Adrenal gland (tissue), 19 donors: ENCODE measurements at places on chromosomes 16 and 17. TPM values are rescaled to one million over a fixed set of nuclear protein-coding genes. Genes with fewer than 3 reads are reported as not detected.

DNA sequence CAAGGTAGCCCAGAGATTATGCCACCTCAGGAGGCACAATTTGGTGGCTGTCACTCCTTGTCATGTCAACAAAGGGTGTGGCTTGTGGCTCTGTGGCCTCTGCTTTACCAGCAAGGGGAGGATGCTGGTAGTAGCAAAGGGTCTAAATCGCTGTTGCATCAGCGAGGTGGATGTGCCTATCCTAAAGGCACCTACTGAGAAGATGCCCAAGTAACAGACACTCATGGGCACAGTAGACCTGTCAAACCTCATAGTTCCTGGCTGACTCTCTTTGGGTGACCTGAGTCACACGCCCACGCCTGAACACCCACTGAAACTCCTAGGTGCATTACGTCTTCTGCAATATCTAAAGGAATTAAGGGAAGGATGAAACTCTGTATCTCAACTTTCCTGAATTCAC is 139.5 kb downstream of the PRKCB start:
- no peaks in the 10 kb centered on the region for H3K4me1 ChIP-seq
- no peak overlapping the region for H3K4me3 ChIP-seq
- no peak for DNase-seq
- no peaks in the 10 kb centered on the region for H3K27me3 ChIP-seq
- no peaks in the 10 kb centered on the region for H3K36me3 ChIP-seq

DNA sequence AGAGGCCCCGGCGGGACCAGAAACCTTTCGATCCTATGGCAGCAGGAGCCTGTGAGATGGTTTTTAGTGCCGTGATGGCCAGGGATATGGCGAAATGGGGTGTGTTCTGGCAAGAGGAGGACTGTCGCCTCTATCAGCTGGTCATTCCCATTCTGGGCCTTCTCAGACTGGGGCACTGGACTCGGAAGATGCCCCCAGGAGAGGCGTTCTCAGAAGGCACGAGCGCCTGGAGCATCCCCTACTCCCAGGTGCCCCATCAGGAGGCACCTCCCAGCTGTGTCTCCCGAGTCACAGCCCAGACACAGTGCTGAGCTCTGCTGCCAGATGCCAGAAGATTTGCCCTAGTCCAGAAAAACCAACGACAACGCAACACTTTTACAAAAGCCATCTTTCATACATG is 54.6 kb upstream of the ENDOV start:
- H3K27me3 ChIP-seq: no peaks in the 10 kb centered on the region
- peaks cover 95% of the 10 kb centered on the region for H3K36me3 ChIP-seq
- no peak for DNase-seq
- H3K4me1 ChIP-seq: no peaks in the 10 kb centered on the region
- H3K27ac ChIP-seq: no peak overlapping the region

The ZG16B gene
- total RNA-seq: 1.5 TPM

- no peak for DNase-seq
- H3K27me3 ChIP-seq: no peaks in the 10 kb centered on the region
- H3K4me3 ChIP-seq: no peak overlapping the region
- H3K36me3 ChIP-seq: no peaks in the 10 kb centered on the region
- H3K27ac ChIP-seq: no peak overlapping the region
Observed at GRCh38 chr16:17330044-17330443, 140.7 kb downstream of the XYLT1 start.

DNA sequence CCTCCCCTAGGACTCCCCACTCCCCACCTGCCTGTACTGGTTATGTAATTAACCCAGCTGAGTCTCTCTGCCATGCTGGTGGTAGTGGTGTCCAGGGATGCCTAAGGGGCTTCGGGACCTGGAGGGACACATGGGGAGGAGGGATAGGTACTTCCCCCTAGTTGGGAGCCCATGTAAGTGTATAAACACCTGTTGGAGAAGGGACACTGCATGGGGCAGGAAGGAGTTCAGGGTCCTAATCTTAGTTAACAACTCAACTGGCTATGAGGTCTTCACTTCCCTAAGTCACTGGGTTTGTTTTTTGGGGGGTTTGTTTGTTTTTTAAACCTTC is 1.3 kb downstream of the RASL10B start:
- H3K27me3 ChIP-seq: no peaks in the 10 kb centered on the region
- DNase-seq: no peak
- no peaks in the 10 kb centered on the region for H3K36me3 ChIP-seq
- H3K27ac ChIP-seq: no peak overlapping the region
- peaks cover 8% of the 10 kb centered on the region for H3K4me1 ChIP-seq
- no peak overlapping the region for H3K4me3 ChIP-seq
